ENCODE measurements at places on chromosomes 12 and 14. TPM values are rescaled to one million over a fixed set of nuclear protein-coding genes. Genes with fewer than 3 reads are reported as not detected.

DNA sequence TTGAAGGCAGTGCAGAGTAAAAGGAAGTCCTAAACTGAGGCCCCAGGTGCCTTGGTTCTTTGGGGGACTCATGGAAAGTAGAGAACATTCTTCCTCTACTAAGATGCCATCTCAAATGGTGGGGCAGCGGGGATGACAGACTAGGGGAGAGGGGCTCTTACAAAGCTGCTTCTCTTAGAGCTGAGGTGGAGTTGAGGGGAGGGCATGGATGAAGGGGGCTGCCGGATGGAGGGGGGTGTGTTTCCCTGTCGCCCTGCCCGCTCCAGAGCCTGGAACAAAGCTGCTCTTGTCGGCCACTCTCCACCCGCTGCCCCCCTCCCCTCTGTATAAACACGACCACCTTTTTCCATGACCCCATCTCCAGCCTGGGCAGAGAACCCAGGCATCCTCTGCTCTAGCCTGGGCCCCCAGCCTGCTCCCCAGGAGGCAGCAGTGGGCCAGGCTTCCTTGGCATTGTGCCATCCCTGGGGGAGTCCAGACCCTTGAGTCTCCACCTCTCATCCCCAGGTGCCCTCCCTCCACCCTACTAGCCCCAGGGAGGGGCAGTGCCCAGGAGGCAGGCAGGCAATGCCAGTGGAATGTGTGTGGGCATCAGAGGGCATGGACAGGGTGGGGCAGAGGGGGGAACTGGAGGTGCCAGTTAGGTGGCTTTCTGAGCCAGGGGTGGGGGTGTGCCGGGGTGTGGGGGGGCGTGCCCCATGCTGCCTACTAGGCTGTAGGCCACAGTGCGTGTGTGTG, 1.7 kb downstream of the RARG start:
- no peak for DNase-seq

- no peak for DNase-seq
Measured at GRCh38 chr12:12676605-12677004, 19.4 kb downstream of the GPR19 start.

DNA sequence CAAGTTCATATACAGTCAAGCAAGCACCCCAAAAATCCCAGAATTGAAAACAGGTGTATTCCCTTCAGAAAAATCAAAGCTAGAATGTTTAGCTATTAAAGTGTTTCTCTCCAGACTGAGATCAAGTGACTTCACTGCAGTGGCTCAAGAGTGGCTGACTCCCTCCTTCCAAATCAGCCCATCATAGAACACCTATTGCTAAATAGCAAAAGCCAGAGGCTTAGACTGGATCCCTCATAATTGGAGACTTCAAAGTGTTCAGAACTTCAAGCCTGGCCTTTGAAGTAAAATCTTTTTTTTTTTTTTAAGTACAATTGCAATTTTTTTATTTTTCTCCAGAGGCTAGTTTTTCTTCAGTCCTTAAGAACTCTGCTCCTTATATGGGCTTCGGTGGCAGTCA, 50.0 kb upstream of the CERS5 start:
- no peak for DNase-seq

Gene RND1
- total RNA-seq: 3.2 TPM

Gene GLIPR1
- 0.45 TPM for total RNA-seq

DNA sequence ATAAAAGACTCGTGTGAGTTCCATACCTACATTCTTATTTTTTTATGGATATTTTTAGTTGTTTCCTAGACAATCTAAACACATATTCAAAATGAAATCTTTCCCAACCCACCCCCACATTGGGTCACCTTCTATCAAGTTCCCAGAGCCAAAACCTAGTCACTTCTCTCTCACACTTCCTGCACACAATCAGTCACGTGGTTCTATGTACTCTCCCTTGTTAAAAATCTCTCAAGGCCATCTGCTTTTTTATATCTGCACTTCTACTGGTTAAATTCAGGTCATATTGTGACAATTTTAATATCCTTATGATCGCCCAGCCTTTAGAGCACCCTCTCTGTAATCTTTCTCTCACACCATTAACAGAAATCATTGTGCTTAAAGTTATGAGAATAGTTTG, 175.0 kb upstream of the SYT10 start:
- no peak for DNase-seq

Gene SPTB
- total RNA-seq: 5.0 TPM

DNA sequence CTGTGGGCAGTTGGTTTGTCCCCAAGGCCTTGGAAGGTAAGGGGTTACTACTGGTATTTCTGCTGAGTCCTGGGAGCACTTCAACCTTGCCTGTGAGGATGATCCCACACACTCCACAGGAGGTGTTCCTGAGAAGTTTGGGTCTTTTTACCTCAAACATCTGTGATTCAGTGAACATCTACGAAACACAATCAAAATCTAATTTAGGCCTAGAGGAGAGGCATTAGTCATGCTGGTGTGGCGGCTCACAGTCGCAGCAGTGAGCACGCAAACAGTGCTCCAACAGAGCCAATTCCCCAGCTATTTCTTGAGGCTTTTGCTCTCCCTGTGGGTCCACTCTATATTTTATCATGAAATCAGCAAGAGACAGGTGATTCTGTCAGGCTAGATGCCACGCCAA, 107.6 kb downstream of the APAF1 start:
- DNase-seq: no peak

DNA sequence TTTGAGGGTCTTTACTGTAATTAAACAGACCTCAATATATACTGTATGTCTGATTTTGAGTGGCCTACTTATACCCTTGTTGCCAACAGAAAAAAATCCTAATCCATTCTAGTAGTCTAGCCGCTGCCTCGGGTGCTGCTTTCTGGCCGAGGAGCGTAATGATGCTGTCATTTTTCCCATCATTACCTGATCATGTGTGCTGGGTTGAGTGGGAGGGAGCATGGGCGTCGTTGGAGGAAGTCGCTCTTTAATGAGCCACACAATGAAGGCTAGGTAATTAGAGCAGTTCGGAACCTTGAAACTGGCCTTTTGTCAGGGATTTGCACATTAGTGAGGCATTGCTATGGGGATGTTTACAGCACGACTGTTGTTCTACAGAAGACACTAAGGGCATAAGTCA, 76.1 kb upstream of the RFX4 start:
- DNase-seq: no peak

DNA sequence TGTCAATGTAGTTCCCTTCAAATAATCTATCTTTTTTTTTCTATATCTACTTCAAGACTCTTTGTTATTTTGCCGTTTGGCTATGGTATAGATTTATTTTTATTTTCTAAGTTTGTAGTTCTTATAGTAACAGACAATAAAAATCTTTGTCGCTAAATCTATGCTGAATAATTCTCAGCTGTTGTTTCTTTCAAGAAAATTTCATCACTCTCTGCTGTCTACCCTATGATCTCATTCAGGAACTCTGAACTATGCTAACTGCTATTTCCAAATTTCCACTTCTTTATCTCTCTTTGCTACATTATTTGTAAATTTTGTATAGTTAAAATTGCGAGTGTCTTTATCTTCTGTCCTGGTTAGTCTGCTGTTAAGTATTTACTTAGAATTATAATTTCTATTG, 353.6 kb downstream of the LRFN5 start:
- DNase-seq: no peak

Gene BICDL1
- 7.4 TPM for total RNA-seq

GRCh38 chr14:23237772-23238594, at the start of gene RNF212B:
TSS of gene RNF212B (plus strand) at chr14:23237936. CDS start at chr14:23240346, 2,410 bp downstream.
- peak; percentile 86 for DNase-seq

- DNase-seq: peak; percentile 79
Measured at GRCh38 chr12:6700646-6701051, at the start of gene PIANP. TSS of gene PIANP (minus strand) at chr12:6700815. CDS start at chr12:6698061, 2,754 bp downstream.

DNA sequence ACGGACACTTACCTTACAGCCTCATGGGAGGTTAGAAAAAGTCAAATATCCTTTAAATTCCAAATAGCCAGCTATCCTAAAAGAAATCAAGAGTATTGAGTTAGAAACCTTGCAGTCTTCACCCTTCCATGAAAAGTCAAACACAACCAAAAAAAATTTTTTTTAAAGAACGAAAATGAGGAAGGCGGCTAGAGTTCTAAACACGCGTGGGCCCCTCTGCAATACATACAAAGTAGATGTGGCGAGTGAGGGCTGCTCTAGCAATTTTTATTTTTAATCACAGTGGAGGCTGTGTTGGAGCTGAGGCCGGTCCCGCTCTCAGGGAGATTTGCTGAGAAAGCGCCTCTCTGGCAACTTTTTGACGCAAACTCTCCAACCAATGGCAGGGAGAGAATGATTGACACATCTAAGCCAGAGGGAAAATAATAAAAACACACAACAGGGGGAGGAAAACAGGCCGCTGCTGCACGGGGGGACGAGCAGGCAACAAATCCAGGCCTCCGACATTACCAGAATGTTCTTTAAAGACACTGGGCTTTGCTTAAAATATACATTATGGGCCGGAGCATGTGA, at the start of gene OTX2:
OTX2 (minus strand) TSS at position 333 of the 573 bp plus-strand sequence. CDS start 5,023 bp downstream, outside the sequence.
- no peak for DNase-seq

- no peak for DNase-seq
Measured at GRCh38 chr14:100376751-100377171, 53.6 kb downstream of the SLC25A47 start.

Gene GLT8D2
- 19.8 TPM for total RNA-seq

GRCh38 chr14:34147461-34147860, 196.6 kb upstream of the EGLN3 start:
- DNase-seq: no peak

GRCh38 chr12:83630526-83630925, 943.8 kb downstream of the TMTC2 start:
- no peak for DNase-seq

GRCh38 chr12:25151476-25151875, 43.5 kb downstream of the DNAI7 start:
- DNase-seq: no peak

Gene CLEC4A
- total RNA-seq: 0.29 TPM

DNA sequence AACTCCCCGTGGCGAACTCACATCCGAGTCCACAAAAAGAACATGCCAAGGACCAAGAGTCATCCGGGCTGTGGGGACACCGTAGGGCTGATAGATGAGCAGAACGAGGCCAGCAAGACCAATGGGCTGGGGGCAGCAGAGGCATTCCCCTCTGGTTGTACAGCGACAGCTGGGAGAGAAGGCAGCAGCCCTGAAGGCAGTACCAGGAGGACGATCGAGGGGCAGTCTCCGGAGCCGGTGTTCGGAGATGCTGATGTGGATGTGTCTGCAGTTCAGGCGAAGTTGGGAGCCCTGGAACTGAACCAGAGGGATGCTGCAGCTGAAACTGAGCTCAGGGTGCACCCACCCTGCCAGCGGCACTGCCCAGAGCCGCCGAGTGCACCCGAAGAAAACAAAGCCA, 50.7 kb downstream of the TBC1D30 start:
- DNase-seq: no peak

Gene PCED1B
- total RNA-seq: 0.41 TPM

DNA sequence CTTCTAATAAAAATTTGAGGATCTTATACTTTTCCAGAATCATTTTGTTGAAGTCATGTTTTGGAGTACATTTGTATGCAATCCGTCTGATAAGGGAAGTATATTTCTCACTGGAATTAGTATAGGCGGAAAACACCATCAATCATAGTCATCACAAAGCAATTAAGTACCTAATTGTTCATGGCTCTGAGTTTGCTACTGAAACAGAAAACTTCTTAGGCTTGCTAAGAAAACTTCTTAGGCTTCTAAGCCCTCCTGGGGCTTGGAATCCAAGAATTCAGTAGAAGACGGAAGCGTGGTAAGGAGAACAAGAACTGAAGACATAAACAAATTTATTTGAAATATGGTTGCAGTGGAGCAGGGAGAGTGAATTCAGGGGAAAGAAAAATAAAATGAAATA, 636.3 kb downstream of the DIO2 start:
- no peak for DNase-seq

GRCh38 chr12:65656891-65657351, 167.4 kb upstream of the HMGA2 start:
- DNase-seq: no peak

DNA sequence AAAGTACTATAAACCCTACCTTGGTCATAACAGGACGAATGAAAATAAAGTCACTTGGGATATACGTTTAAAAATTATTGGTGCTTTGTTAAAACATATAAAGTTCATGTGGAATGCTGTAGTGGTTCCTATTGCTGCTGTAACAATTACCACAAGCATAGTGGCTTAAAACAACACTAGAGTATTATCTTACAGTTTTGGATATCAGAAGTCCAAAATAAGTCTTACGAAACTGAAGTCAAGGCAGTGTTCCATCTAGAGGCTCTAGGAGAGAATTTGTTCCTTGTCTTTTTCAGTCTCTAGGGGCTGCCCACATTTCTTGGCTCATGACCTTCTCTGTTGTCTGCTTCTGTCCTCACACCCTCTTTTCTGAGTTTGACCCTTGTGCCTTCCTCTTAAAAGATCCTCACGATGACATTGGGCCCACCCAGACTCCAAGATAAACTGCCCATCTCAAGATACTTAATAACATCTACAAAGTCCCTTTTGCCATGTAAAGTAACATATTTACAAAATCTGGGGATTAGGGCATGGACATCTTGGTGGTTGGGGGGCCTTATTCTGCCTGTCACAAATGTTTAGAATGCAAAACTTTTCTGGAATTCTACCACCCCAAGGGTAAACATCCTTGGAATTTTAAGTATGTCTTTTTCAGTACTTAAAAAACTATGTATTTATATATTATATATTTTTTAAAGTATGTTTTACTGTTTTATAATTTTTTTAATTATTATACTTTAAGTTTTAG, 178.1 kb downstream of the ETNK1 start:
- no peak for DNase-seq

DNA sequence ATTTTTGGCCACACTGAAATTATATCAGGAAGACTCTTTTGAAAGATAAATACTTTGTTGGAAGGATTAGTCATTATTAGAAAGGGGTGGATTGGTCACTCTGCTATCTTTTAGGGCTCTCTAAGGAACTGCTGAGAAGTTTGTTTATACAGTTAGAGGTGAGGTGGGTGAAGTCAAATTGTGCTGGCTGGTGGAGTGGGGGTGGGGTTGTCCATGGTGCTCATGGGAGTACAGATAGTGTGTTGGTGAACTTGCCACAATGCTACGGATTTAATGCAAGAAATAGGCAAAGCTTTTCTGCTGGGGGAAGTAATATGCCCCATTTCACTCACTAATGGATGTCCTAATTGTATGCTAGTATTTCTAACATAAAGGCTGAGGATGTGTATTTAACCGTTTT, 35.8 kb downstream of the SUSD6 start:
- DNase-seq: no peak

Gene RAPGEF3
- total RNA-seq: 3.7 TPM

Gene HOXC13
- 0.48 TPM for total RNA-seq

Gene AQP2
- not detected for total RNA-seq

GRCh38 chr12:72368719-72369422, 96.7 kb downstream of the TRHDE start:
- DNase-seq: no peak
